WTC11 (cell line): ENCODE measurements at places on chromosomes 5 and 9. TPM values are rescaled to one million over a fixed set of nuclear protein-coding genes. Genes with fewer than 3 reads are reported as not detected.

- H3K4me1 ChIP-seq, result peaks cover 14% of the 10 kb centered on the region
- no peak overlapping the region for H3K27ac ChIP-seq
- peaks cover 11% of the 10 kb centered on the region for H3K36me3 ChIP-seq
These were observed 3.1 kb downstream of the FGD3 start for GRCh38 chr9:92950359-92950955.

DNA sequence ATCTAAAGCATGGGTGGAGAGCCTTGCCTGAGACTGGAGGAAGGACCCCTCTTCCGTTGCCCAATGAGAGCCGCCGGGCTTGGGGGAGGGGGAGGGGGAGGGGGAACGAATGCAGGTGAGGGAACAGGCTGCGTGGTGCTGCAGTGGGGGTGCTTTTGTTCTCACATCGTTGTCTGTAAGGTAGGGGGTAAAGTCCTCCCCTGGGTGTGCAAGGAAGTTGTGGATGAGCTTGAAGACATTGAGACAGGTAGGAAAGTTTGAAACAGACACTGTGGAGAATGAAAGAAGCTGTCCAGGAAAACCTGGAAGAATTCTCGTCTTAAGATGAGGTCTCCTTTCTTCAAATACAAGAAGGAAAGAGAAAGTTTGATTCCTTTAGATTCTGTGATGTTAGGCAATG is 94.1 kb upstream of the LIFR start:
- peaks cover 26% of the 10 kb centered on the region for H3K4me1 ChIP-seq
- H3K27me3 ChIP-seq, result no peaks in the 10 kb centered on the region
- no peaks in the 10 kb centered on the region for H3K36me3 ChIP-seq
- H3K4me3 ChIP-seq, result no peak overlapping the region
- no peak for DNase-seq

- no peaks in the 10 kb centered on the region for H3K36me3 ChIP-seq
- no peak overlapping the region for H3K4me3 ChIP-seq
- peaks cover 14% of the 10 kb centered on the region for H3K4me1 ChIP-seq
- H3K27ac ChIP-seq, result no peak overlapping the region
- DNase-seq, result no peak
These were observed 11.3 kb downstream of the MYMK start for GRCh38 chr9:133513214-133514100.

DNA sequence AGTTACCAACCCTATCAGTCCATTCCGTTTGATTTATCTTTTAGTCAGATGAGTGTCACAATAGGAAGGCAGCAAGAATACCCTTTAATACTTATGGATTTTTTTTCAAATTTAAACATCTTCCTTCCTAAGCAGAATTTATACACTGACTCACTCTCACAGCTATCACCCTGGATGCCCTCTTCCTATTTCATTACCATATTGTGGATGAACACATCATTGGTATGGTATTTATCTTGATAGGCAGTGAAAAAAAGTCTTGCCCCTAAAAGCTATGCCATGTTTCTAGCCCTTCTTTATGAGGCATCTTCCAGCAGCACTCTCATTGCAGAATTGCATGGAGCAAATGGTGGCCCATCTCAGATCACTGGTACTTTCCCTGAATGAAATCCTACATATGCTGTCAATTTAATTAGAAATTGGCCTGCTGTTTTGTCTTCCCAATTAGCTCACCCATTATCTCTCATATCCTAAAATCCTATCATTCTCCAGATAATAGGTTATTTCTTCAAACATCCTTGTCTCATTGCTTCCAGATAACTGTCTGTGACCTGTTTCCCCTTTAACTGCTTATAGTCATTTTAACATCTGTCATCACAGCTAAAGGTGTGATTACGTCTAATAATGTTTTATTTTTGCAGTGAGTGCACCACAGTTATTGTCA is 433.5 kb upstream of the POU5F2 start:
- H3K4me3 ChIP-seq, result no peak overlapping the region
- H3K27me3 ChIP-seq, result no peaks in the 10 kb centered on the region
- DNase-seq, result no peak
- H3K4me1 ChIP-seq, result peaks cover 18% of the 10 kb centered on the region

DNA sequence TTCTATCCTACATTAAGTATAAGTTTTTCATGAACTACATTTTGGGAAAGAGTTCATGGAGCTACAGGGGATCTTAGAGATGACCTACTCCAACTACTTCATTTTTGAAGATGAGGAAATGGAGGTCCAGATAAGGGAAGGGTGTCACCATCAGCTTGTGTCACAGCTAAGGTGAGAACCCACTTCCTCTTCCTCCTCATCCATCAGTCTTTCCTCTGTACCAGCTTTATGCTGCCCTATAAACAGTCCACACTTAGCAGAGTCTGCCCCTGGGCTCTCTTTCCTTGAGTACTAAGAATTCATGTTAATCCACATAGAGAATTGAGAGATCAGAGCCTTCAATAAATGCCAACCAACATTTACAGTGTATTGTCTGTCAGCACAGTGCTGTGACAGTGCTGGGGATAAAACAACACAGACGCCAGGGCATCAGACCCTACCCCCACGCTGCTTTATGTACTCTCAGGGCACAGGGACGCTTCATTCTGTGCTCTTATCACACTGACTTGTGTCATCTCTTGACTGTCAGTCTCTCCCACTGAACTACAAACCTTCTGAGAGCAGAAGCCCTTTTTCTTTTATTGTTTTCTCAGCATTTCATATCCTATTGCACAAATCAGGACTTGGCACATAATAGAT is 22.1 kb downstream of the ADRB2 start:
- no peak for DNase-seq
- H3K27ac ChIP-seq, result no peak overlapping the region
- H3K27me3 ChIP-seq, result no peaks in the 10 kb centered on the region
- no peaks in the 10 kb centered on the region for H3K36me3 ChIP-seq

GRCh38 chr9:68920921-68921320 is 93.0 kb downstream of the PRKACG start:
- 0 out of 2 replicates have a peak, but pooled peaks cover 3% of the 10 kb centered on the region for H3K36me3 ChIP-seq
- H3K4me3 ChIP-seq, result no peak overlapping the region
- H3K27me3 ChIP-seq, result no peaks in the 10 kb centered on the region; the same call in 1 of the 2 replicates

GRCh38 chr5:53288511-53288910 is 179.0 kb upstream of the MOCS2 start:
- peaks cover 17% of the 10 kb centered on the region for H3K36me3 ChIP-seq
- H3K4me1 ChIP-seq, result peaks cover 5% of the 10 kb centered on the region
- H3K4me3 ChIP-seq, result no peak overlapping the region

- H3K27me3 ChIP-seq, result no peaks in the 10 kb centered on the region
- H3K27ac ChIP-seq, result no peak overlapping the region
- H3K4me1 ChIP-seq, result peaks cover 6% of the 10 kb centered on the region
- DNase-seq, result no peak
- H3K4me3 ChIP-seq, result no peak overlapping the region
These were observed 719.0 kb downstream of the PTPRD start for GRCh38 chr9:9893837-9894236.

- H3K27me3 ChIP-seq, result no peaks in the 10 kb centered on the region
- no peak overlapping the region for H3K4me3 ChIP-seq
- no peak overlapping the region for H3K27ac ChIP-seq
- peaks cover 25% of the 10 kb centered on the region for H3K4me1 ChIP-seq
- no peak for DNase-seq
- peaks cover 17% of the 10 kb centered on the region for H3K36me3 ChIP-seq
These were observed 70.3 kb downstream of the DAP start for GRCh38 chr5:10690460-10691440.

DNA sequence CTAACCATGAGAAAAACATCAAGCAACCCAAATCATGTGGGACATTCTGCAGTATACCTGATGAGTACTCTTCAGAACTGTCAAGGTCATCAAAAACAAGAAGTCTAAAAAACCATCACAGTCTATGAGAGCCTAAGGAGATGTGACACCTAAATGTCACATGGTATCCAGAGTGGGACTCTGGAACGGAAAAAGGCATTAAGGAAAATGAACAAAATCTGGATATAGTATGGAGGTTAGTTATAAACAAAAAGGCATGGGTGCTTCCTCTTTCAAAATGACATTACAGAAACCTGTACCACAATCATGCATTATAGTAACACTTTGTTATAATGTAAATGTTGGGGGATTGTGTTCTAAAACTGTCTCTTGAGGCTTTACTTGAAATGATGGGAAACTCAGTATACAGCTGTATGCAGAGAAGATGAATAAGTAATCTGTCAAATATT is 47.4 kb downstream of the PRKACG start:
- H3K27ac ChIP-seq, result no peak overlapping the region
- no peaks in the 10 kb centered on the region; the same call in 1 of the 2 replicates for H3K4me1 ChIP-seq
- no peak overlapping the region for H3K4me3 ChIP-seq
- no peak for DNase-seq
- H3K27me3 ChIP-seq, result no peaks in the 10 kb centered on the region
- H3K36me3 ChIP-seq, result no peaks in the 10 kb centered on the region

DNA sequence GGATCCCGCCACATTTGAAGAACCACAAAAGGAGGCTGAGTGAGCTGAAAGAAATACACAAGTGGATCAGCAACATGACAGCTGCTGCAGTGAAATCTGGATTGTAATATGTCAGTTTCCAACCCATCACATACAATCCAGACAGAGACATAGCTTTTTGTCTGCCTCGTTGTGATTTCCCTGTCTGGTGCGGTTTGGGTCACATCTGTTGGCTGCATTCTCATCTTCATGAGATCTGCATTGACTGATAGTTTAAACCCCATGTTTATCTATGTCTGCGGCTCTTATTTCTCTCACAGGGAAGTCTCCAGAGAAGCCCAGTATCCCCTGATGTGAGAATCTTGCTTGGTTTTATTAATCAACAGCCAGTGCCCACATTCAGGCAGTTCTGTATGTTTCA is 403.1 kb upstream of the ZNF608 start:
- peaks cover 53% of the 10 kb centered on the region for H3K4me1 ChIP-seq
- DNase-seq, result no peak
- H3K27me3 ChIP-seq, result no peaks in the 10 kb centered on the region
- no peak overlapping the region for H3K27ac ChIP-seq

- H3K27me3 ChIP-seq, result no peaks in the 10 kb centered on the region
- no peaks in the 10 kb centered on the region for H3K4me1 ChIP-seq
- H3K4me3 ChIP-seq, result no peak overlapping the region
- peak overlapping the region; percentile 45; the same call in 1 of the 2 replicates for H3K27ac ChIP-seq
These were observed 45.7 kb downstream of the SARDH start for GRCh38 chr9:133692364-133692985.

The AHRR gene
- total RNA-seq, result 4.5 to 9.7 TPM (median 7.0 TPM) in 3 replicates

The SLC45A2 gene
- total RNA-seq, result not detected in 3 replicates

The CCDC69 gene
- 8.2 to 12.4 TPM (median 8.6 TPM) in 3 replicates for total RNA-seq
